ENCODE measurements at places on chromosomes 3 and 15. TPM values are rescaled to one million over a fixed set of nuclear protein-coding genes. Genes with fewer than 3 reads are reported as not detected.
A peak's percentile ranks its signal among the peaks of the same experiment; 100 is the strongest.

- no peak for DNase-seq
Observed at GRCh38 chr3:45132568-45133211, 13.5 kb downstream of the CDCP1 start.

DNA sequence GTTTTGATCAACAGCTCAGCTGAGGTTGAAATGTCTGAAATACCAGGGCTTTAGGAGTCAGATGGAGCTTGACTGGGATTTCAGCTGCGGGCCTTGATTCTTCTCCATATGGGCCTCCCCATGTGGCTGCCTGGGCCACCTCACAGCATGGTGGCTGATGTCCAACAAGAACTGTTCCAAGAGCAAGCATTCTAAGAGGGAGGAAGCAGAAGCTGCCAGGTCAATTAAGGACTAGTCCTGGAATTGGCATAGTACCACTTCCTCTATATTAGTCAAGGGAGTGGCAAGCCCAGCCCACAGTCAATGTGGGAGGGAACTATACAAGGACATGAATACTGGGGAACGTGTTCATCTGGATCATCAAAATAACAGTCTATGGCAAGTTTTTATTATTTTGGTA is 181.7 kb upstream of the ANKRD28 start:
- DNase-seq: no peak

DNA sequence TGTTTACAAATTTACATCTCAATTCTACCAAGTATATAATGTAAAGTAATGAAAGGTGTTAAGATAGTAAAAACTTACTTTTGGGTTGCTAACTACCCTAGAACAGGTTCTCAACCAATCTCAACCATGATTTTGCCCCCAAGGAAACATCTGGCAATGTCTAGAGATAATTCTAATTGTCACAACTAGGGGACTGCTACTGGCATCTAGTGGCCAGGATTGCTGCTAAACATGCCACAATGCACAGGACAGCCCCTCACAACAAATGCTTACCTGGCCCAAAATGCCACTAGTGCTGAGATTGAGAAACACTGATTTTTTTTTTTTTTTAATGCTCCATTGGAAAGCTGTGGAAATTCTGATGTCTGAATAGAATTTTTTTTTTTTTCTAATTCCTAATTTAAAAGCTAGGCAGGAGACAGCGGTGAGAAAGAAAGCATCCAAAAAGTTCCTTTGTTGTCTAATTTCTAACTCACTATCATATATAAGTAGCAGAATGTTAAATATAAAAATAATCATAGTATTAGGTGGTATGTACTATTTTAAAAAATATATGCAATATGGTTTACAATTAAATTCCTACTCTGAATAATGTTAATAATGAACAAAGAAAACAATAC is 81.5 kb downstream of the TJP1 start:
- peak; percentile 18 for DNase-seq

- DNase-seq: no peak
Observed at GRCh38 chr3:174089592-174089991, 692.0 kb downstream of the NLGN1 start.

- no peak for DNase-seq
Observed at GRCh38 chr15:42612367-42612912, 37.0 kb downstream of the STARD9 start.

- no peak for DNase-seq
Observed at GRCh38 chr15:91926908-91927270, 73.4 kb downstream of the SLCO3A1 start.

Gene SLC27A2
- 0.34 TPM for total RNA-seq

Gene GATM
- total RNA-seq: 0.85 TPM

Gene LTK
- total RNA-seq: 0.08 TPM

Gene STXBP5L
- total RNA-seq: 2.0 TPM
